RPMI7951 (cell line): ENCODE measurements at places on chromosomes 12 and 14. TPM values are rescaled to one million over a fixed set of nuclear protein-coding genes. Genes with fewer than 3 reads are reported as not detected.
A peak's percentile ranks its signal among the peaks of the same experiment; 100 is the strongest.

GRCh38 chr14:61477712-61478462 lies 156.5 kb downstream of the PRKCH start:
- peak; percentile 83 for DNase-seq

DNA sequence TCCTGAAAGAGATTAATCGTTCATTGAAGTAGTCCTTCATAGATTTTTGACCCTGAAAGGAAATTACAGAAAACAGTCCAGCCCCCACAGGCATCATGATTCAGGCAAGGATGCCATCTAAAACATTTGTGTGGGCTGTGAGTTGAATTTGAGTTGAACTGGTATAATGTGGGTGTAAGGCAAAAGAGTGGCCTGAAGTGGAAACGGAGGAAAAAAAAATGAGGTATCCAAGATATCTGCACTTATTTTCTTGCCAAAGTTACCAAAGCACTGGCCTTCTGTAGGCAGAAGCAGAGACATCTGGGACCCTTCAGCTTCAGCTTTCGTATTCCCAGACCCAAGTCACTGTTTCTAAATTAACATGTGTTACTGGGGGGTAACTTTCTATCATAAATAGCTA lies 105.1 kb upstream of the DIO2 start:
- DNase-seq = no peak

DNA sequence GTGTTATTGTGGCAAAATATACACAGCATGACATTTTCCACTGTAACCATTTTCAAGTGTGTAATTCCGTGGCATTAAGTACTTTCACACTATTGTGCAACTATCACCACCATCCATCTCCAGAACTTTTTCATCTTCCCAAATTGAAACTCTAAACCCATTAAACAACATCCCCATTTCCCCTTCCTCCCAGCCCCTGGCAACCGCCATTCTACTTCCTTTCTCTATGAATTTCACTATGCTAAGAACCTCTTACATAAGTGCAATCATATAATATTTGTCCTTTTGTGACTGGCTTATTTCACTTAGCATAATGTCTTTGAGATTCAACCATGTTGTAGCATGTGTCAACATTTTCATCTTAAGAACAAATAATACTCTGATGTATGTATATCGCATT lies 67.8 kb upstream of the PYGL start:
- DNase-seq = no peak

- DNase-seq = no peak
Measured at GRCh38 chr14:102525929-102526497, 16.4 kb upstream of the ANKRD9 start.

- DNase-seq = peak; percentile 19
Measured at GRCh38 chr14:94536836-94537235, 24.4 kb upstream of the SERPINA4 start.

- peak; percentile 15 for DNase-seq
Measured at GRCh38 chr12:50505675-50506530, 1.1 kb downstream of the DIP2B start.

CCDC197 gene
- not detected in 2 replicates for total RNA-seq

SRGAP1 gene
- total RNA-seq = 2.3 and 4.0 TPM in 2 replicates

NFYB gene
- 15.5 and 21.6 TPM in 2 replicates for total RNA-seq
